Stimulated activated CD4-positive, alpha-beta T cell treated with anti-CD3 and anti-CD28 coated beads, Interleukin-1b, Interleukin-23, amount 100 ng/mL, for 48 hours (primary cell): ENCODE measurements at places on chromosomes 6 and 20.

DNA sequence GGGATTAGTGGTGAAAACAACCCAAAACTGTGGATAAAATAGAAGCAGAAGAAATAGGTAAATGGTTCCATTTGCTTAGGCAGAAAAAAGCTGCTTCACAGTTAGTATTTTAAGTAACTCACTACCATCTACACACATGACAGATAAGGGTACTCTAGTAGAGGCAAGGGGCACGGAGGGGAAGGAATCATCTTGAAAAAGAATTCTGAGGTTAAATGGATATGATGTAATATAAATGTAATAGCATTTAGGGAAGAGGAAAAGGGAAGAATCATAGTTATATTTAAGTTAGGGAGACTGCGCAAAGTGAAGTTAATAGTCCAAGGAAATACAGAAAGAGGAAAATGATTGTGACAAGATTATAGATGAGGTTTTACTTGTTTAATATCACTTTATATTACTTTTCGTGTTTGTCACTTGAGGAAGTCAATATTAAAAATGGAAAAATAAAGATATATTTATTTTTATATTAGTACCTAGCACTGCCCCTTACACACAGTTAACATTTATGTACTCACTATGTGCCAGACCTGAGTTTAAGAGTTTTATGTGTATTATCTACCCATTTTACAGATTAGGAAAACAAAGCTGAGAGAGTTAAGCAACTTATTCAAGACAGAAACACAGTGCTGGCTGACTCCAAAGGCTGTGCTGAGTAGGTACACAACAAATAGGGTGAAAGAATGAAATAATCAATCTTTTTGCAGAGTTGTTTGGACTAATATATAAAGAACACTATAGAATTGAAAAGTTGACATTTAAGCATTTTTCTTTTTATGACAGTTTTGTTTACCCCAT is 128.1 kb downstream of the REV3L start:
- no peak for DNase-seq

DNA sequence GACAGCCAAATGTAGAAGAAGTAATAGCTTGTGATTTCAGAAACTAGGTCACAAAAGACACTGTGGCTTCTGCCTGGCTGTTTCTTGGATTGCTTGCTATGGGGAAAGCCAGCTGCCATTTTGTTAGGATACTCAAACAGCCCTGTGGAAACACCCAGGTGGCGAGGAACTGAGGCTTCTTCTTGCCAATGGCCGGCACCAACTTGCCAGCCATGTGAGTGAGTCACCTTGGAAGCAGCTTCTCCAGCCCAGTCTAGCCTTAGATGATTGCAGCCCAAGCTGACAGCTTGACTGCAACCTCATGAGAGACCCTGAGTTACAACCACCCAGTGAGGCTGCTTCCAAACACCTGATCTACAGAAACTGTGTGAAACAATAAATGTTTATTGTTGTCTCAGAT is 11.9 kb upstream of the KIAA1755 start:
- no peak for DNase-seq

- no peak for DNase-seq
Observed at GRCh38 chr6:7104752-7105151, 3.0 kb upstream of the RREB1 start.

DNA sequence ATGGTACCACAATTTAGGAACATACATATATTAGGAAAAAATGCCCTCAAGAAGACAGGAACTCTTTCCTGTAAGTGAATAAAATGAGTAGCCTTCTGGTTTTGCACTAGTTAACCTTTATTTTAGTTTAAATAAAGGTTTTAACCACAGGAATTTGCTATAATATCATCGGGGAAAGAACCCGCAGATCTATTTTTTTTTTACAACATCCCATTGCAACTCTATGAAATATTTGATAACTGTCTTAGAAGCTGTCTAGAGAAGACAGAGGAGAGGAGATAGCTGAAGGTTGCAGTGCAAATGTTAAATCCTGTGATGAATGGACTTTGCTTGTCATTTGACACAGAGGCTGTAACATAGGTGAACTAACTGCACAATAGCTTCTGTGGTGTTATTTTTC is 69.5 kb downstream of the TINAG start:
- no peak for DNase-seq

GRCh38 chr6:2231438-2231837 is 14.0 kb downstream of the GMDS start:
- DNase-seq: no peak
